ENCODE measurements at places on chromosomes 11 and 22.
A peak's percentile ranks its signal among the peaks of the same experiment; 100 is the strongest.

DNA sequence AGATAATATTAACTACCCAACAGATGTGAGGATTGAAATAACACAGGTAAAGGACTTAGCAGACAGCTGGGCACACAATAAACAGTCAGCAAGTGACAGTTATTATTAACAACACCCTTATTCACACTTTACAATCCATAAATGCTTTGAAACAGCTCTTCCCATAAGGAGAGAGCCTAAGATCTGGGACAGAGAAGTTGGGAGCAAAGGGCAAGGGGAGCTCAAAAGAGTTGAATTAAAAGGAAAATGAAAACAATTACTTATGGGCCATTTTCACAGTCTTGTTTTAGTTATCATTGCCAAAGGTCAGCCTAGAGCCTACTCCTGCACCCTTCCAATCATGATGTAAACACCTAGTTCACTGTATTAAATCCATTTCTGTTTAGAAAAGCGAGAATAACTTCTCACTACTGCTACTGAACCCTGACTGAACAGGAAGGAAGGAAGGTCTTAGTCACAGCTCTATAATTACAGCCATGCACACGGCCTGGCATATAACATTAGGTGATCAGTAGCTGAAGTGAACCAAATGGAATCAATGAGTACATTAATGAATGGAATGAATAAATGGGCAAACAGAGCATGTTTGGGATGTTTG is 111.3 kb downstream of the PLEKHA7 start:
- DNase-seq = no peak

GRCh38 chr11:3627291-3627690 is 14.5 kb downstream of the ART5 start:
- DNase-seq = peak; percentile 10

DNA sequence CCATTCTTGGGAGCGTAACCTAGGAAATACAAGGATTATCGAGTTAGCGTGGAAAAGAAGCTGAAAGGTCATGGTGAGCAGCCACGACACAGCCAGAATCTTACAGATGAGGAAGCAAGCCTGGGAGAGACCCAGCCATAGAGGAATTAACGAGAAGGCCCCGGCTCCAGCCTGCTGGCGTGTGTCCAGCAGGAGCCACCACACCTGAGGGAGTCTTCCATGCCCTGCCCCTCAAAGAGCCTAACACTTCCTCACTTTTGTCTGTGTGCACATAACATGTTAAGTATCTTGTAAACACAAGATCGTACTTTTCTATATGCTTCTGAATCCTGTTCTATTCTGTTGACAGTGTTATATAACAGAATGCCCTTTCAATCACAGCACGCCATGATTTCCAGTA is 18.1 kb downstream of the CECR2 start:
- DNase-seq = no peak

DNA sequence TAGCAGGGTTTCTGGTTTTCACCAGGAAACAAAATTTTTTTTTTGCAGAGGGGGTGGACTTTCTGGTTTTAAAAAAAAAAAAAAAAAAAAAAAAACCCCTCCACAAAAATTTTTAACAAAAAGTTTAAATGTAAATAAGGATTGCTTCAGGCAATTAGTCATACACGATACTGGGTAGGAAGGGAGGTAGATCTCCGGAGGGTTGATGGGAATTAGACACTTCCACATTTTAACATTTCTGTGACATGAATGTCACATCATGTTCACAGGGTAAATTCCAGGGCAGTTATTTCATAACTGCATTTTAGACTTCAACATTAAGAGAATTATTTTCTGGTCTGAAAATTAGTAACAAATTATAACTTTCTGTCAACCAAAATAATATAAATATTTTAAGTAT is 15.9 kb downstream of the NUP98 start:
- DNase-seq = no peak

DNA sequence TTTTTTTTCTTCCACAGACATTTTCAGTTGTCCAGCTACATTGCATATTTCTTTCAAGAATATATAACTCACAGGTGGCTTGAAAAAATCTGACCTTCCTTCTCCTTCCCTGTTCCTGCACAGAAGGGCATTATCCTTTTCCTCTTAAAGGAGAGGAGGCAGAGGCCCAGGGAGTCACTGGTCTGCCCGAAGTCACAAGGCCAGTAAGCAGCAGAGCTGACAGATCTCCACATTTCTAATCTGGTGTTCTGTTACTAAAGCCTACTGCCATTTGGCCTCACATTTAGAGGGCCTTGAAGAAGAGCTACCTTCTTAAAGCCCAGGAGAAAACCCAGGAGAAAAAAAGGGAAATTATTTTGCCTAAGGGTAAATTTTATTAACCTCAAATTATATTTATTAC is 12.3 kb downstream of the ENDOD1 start:
- DNase-seq = no peak

GRCh38 chr11:63915961-63916836 is 765 bp downstream of the RCOR2 start:
- peak; percentile 52 for DNase-seq

DNA sequence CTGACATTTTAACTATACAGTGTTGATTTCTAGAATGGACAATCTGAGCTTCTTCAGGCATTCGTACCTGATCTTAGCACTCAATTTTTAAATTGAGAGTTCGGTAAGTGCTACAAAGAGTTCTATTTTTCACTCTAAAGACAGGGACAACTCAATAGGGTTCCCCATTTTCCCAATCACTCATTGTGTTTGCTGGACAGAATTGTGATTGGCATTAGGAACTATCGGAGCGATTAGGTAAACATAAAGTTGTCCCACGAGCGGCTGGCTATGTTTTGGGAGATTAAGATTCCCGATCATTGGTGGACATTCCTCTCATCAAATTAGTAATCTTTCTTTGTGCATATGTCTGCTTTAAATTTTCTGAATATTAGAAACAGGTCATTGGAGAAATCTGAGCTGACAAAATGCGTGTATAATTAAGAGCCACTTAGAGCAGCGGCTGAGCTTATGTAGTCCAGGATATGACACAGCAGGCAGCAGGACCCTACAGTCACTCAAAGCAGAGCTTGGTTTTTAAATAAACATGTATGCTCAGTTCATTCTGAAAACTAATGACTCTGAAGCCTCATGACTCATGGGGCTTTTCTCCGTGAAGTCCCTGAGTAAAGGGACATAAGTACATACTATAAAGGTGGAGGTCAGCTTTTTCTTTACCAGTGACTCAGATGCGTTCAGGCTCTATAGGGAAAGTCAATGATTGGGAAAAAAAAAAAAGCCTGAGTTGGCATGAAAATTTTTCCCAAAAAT is 109.4 kb downstream of the GRIA4 start:
- peak; percentile 28 for DNase-seq

DNA sequence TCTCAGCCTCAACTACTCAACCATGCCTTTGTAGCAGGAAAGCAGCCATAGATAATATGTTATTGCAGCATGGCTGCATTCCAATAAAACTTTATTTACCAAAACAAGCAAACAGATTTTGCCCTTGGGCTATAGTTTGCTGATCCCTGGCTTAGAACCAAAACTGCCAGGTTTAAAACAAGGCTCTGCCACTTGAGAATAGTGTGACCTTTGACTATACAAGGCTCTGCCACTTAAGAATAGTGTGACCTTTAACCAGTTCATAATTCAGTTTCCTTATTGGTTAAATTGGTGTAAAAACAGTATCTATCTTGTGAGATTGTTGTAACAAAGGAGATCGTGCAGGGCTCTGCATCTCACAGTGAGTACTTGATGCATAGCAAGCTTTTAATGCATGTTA is 217.3 kb upstream of the MTNR1B start:
- no peak for DNase-seq

DNA sequence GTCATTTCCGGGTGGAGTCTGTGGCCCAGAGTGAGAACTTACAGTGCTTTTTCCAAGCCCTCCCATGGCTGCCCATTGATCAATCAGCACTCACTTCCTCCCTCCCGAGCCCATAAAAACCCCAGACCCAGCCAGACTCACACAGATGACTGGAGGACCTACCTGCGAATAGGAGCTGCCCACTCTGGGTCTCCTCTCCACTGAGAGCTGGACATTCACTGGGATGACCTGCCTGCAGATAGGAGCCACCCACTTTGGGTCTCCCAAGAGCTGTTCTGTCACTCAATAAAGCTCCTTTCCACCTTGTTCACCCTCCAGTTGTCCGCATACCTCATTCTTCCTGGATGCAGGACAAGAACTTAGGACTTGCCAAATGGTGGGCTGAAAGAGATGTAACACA is 56.0 kb upstream of the B3GNT6 start:
- no peak for DNase-seq

- DNase-seq = no peak
These were observed 22.3 kb downstream of the EIF4G2 start for GRCh38 chr11:10786451-10786850.

DNA sequence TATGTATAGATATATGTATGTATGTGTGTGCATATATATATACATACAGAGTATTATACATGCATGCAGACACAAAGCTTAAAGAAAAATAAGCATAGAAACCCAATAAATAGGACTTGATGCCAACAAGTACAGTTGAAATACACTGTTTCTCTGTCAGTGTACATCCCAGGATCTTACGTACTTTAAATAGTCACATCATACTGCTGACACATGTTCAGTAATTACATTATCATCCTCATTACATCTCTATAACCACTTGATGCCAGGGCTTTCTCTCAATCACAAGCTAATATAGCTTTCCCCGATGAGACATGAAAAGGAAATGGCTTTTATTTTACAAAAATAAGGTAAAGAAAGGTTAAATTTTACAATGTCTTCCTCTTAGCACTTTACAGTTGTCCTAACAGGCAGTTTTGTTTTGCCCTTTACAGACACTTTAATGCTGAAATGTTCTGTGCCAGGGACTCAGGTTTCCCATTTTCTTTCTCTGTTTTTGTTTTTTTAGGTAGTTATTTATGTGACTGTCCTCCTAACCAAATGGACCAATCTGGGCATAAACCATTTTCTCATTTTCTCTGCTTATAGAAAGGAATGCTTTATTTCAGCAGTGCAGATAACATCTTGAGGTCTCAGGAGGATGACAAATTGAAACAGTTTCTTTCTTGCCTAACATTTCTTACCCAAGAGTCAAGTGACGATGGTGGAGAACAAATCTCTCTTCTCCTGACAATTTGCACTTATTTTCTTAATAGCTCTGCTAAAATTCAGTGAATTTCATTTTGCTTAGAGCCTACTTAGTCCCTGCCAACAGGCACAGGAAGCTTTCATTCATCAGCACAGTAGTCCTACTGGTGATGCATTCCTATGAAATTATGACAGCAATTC is 350.2 kb downstream of the TTC28 start:
- DNase-seq = no peak

DNA sequence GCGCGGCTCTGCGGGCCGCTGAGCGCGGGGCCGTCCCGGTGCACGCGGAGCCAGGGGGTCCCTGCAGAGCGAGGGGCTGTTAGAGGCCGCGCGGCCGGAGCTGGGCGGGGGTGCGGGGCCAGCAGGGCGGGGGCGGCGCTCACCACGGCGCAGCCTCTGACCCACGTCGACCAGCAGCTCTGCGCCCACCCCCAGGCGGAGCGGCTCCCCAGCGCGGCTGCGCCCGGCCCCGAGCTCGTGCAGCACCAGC is 385 bp upstream of the SCO2 start:
- no peak for DNase-seq

Data from T1000 (cell line).